ENCODE measurements at places on chromosomes 16 and 17.

GRCh38 chr16:80117556-80118130 lies 423.1 kb upstream of the DYNLRB2 start:
- no peak for DNase-seq

DNA sequence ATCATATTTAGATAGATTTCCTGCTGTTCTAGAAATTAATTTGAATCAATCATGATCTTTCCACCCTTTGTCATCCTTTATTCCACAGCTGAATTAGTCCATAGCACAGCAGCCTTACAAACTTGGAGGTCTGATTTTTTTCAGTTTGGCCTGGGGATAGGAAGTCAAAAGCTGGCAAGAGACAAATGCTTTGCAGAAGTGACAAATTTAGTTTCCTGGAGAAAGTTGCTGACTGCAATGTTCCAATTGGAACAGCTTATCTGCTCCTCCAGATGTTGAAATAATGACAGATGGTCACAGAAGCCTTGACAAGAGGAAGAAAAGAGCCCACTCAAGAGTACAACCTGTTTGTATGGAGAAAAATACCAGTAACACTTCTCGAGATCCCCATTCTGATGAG lies 1276.1 kb upstream of the CDH8 start:
- no peak for DNase-seq

DNA sequence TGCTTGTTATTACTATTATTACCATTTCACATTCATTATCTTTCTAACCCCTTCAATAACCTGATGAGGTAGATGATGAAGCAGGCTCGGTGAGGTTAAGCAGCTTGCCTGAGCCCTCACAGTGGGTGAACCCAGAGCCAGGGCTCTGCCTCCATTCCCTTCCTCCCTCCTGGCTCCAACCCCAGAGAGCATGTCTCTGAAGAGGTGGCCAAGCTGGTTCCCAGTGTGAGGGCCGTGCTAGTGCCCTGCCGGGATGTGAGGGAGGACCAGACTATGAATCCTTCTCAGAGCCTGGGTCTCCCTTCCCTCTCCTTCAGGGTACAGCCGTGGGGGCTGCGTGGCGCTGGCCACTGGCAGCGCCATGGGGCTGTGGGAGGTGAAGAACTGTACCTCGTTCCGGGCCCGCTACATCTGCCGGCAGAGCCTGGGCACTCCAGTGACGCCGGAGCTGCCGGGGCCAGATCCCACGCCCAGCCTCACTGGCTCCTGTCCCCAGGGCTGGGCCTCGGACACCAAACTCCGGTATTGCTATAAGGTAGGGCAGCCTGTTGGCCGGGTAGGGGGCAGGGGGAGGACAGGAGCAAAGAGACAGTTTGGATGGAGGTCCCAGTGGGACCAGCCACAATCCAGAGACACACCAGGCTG lies 49.6 kb downstream of the MRC2 start:
- no peak for DNase-seq

DNA sequence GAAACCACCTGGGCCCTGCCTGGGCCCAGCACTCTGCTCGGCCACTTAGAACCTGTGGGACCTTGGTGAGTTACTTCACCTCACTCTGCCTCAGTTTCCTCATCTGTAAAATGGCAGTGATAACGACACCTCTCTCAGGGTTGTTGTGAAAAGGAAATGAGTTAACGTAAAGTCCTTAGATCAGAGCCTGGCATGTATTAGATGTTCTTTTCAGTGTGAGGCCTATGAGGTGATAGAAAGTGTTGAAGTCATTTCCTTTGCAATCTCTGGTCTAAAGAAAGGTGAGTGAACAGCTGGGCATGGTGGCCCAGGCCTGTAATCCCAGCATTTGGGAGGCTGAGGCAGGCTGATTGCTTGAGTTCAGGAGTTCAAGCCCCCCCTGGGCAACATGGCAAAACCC lies 51.7 kb upstream of the LGALS9 start:
- no peak for DNase-seq

GRCh38 chr17:8708025-8708461 lies 36.6 kb downstream of the CCDC42 start:
- DNase-seq, result no peak

DNA sequence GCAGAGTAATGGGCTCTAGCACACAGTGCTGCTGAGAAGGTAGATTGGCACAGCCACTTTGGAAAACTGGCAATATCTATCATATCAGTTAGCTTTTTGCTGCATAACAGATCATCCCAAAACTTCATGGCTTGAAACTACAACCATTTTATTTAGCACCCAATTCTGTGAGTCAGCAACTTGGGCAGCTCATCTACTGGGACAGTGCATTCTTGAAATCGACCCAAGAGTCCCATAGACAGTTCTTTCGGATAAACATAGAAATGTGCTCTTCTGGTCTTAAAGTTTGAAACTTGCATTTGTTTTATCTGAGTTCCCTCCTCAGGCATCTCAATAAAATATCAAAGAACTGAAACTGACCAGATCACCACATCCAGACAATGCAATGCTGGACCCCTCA lies 76.7 kb downstream of the CEP112 start:
- DNase-seq, result no peak

DNA sequence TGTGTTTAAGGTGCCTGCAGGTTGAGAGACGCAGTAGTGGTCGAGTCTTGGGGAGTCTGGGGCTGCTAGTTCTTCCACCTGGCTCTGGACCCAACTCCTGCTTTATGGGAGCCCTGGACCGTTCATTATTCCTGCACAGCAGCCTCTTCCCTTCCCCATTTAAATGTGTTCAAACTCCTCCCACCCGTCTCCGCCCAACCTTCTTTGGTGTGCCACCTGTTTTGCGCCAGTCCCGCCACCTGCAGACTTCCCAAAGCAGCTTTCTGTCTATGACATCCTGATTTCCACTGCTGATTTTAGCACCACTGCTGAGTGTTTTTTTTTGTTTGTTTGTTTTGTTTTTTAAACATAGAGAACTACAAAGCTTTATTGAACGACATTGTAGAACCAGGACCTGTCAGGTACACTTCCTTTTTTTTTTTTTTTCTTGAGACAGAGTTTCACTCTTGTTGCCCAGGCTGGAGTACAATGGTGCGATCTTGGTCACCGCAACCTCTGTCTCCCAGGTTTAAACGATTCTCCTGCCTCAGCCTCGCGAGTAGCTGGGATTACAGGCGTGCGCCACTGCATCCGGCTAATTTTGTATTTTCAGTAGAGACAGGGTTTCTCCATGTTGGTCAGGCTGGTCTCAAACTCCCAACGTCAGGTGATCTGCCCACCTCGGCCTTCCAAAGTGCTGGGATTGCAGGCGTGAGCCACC lies 12.8 kb downstream of the ADORA2B start:
- no peak for DNase-seq

DNA sequence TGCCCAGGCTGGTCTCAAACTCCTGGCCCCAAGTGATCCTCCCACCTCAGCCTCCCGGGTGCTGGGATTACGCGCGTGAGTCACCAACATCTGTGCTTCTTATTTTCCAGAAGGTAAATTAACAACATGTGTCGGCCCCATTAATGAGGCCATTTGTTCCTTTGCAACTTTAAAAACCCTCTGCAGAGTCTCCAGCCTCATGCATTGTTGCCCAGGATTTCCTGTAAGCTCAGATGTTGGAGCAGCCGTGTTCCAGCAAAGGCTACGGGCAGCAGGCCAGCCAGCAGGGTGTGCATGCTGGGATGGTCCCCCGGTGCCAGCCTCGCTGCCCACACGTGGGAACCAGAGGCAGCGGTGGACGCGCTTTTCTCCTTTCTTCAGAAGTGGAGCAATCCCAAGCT lies 19.1 kb upstream of the HEXD start:
- DNase-seq, result no peak

DNA sequence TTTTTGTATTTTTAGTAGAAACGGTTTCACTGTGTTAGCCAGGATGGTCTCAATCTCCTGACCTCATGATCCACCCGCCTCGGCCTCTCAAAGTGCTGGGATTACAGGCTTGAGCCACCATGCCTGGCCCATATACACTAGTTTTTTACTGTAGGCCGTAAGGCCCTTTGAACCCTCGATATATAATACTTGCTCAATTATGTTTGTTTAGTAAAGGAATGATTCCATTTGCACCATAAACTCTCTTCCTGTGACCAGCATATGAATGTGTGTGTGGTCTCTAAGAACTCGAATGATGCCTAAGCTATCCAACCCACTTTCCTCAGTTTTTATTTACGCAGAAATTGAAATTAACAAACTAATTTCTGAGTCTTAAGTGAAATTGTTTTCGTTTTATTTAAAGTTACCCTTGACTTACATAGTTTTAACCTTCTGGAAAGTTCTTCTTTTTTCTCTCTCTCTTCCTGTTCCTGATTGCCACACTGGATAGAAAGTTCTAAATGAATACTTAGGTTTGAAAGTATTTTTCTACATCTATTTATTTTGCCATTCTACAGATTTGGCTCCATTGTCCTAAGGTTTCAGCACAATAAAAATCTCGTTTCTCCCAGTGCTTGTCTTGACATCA lies 37.9 kb downstream of the PIGL start:
- no peak for DNase-seq

Data from NCI-H2171 (cell line).